ENCODE measurements at places on chromosomes 5 and 9.
A peak's percentile ranks its signal among the peaks of the same experiment; 100 is the strongest.

- DNase-seq = no peak
Observed at GRCh38 chr9:78900500-78900899, 603.6 kb downstream of the PSAT1 start.

GRCh38 chr9:26324786-26325443, 567.7 kb downstream of the CAAP1 start:
- no peak for DNase-seq

DNA sequence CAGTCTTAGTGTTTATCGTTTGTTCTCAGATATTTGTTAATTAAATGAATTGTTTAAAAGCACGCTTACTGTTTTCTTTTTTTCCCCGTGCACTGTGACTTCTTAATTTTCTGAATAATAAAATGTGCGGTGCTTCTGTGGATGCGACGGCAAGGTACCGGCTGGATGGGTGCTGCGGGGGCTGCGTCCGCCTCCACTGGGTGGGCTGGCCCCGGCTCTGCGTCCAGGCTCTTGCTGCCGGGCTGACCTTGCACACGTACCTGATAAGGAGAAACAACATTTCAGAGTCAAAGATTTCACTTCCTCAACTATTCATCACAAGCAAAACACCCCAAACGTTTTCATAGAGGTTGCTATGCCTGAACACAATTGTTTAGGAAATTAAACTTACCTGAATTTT, 404.0 kb upstream of the IRX1 start:
- DNase-seq = no peak

- DNase-seq = no peak
Observed at GRCh38 chr9:70935856-70936255, 185.6 kb downstream of the TRPM3 start.

DNA sequence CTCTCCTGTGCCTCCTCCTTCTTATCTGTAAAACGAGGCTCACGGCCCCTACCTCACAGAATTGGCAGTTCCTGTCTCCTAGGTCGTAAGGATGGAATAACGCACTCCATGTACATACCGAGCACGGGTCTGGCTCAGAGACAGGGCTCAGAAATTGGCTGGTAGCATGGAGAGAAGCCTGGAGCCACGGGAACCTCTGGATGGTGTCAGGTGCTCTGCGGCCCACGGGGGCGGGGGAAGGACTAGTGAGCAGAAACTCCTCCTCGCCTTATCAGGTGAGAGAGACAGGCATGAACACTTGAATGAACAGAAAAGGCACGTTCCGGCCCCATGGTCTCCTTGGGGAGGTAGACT, 15.4 kb upstream of the C5orf47 start:
- no peak for DNase-seq

DNA sequence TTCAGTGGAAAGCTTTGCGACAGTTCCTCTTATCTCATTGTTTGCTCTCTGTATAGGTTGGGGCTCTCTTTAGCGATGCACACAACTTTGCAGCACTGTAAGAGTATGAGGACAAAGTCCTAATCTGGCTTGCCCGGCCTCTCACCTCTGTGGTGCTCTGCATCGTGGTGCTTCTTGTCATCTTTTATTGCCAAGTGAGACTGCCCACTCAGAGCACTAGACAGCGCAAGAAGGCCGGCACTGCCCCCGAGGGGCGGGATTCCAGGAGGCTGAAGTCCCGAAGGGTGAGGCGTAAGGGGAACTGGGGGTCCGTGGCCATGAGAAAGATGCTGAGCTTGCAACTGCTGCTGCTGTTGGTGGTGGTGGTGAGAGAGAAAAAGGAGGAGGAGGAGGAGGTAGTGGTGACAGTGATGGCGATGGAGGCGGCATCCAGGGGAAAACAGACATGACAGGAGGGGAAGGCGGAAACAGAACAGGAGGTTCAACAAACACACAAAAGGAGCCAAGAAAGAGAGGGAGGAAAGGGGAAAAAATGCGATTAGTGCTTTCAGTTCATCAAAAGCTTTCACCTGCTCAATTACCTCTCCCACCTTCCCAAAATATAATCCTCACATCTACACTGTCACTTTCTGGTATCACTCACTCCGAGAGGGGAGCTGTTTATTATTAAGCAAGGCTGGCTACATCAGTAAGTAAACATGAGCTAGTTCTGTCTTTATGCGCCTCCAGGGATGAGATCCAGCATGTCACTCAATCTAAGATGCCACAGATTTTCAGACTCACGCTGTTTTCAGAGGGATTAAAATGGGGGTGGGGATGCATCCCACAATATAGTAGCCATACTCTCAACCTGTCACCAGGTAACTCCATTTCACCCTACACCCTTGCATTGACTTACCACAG, 55.1 kb downstream of the TLE1 start:
- DNase-seq = no peak

- DNase-seq = no peak
Observed at GRCh38 chr5:112228667-112229066, 190.4 kb downstream of the EPB41L4A start.

DNA sequence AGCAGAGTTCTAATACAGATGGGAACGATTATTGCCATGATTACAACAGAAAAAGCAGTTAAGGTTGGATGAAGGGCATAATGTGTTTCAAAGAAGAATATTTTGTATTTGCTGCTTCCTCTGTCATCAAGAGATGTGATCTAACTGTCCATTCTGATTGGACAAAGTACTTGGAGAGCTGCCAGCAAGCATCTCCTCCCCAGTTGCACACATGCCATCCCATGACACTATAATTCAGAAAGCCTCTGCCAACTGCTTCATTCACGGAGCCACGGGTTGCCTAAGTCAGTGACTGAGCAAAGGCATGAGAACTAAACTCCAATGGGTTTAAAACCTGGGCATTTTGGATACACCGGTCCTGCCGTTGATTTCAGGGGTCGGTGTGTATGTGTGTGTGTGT, 253.8 kb downstream of the CRB2 start:
- DNase-seq = no peak

GRCh38 chr5:1648806-1649205, 125.0 kb upstream of the LPCAT1 start:
- no peak for DNase-seq

- no peak for DNase-seq
Observed at GRCh38 chr5:179120421-179120861, 60.3 kb downstream of the ZNF354C start.

DNA sequence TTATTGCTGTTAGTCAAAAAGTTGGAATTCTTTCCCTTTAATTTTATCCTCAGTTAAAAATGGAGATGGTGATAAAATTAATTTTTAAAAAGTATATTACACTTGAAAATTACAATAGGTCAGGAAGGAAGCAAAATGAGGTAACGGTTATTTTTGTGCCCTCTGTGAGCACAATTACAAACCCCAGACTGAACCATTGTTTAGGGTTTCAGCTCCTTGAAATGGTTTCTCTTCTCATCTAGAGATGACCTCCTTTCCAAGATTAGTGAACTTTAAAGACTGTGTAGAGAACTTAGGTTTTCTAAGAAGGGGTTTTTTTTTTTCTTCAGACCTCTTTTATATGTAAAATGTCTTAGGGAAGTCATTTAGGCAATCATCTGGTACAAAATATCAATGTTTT, 126.2 kb upstream of the CHD1 start:
- DNase-seq = no peak

- no peak for DNase-seq
Observed at GRCh38 chr5:74673011-74673790, 11.8 kb upstream of the HEXB start.

- DNase-seq = no peak
Observed at GRCh38 chr5:13217636-13218035, 726.9 kb downstream of the DNAH5 start.

DNA sequence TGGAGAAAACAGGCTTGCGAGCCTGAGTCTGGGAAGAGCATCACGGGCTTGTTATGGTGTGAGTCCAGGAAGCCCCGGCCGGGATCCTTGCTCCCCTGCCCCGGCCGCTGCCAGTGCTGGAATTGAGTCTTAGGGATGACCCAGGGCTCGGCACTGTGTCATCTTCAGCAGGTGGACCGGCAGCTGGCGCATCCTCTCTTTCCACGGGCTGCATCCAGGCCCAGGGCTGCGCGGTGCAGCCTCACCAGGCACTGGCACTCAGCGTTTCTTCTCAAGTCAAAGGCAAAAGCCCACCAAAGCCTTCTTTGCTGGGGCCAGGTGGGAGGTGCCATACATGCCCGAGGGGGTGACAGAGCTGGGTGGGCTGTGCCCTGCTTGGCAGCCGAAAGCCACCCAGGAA, 46.6 kb downstream of the COL5A1 start:
- no peak for DNase-seq

DNA sequence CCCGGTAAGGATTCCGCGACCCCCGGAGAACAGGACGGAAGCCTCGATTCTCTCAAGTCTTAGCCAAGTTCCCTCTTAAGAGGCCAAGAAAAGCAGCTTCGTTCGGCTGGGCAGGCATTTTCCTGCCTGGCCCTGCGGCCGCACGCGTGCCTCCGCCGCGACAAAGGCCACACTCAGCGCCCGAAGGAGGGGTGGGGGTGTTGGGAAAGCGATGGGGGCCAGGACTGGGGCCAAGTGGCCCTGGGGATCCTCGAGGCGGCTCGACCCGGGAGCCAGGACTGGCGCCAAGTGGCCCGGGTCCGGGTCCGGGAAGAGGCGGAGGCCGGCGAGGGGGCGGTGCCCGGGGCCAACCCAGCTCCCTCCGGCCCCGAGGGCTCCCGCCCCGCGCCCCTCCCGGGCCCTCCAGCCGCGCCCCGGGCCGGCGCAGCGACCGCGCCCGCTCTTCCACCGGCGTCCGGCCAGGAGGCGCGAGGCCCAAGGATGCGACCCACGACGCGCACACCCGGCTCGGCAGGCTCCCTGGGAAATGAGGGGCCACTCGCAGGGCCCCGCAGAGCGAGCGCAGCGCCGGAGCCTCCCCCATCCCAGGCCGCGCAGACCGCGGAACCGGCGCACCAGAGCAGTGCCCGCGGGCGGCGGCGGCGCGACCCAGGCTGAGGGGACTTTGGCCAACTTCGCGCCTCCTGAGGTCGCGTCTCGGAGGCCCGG, 756 bp downstream of the VAV2 start:
- no peak for DNase-seq

- DNase-seq = no peak
Observed at GRCh38 chr5:150058480-150059126, 27.8 kb downstream of the CSF1R start.

DNA sequence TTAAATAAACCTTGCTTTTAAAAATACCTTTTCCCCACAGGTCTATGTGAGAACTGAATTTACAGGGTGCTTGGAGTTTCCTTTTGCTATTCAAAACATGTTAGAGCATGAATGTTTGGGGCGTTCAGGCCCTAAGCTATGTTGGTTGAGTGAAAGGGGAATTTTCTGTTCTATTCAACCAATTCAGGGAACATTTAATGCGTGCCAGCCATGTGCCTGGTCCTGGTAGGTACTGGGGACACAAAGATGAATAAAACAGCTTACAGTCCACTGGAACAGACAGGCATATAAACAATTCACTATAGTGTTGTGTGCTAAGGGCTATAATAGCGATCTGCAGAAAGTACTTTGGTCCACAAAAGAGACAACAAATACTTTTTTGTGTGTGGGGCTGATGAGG, 108.5 kb downstream of the ZSWIM6 start:
- no peak for DNase-seq

DNA sequence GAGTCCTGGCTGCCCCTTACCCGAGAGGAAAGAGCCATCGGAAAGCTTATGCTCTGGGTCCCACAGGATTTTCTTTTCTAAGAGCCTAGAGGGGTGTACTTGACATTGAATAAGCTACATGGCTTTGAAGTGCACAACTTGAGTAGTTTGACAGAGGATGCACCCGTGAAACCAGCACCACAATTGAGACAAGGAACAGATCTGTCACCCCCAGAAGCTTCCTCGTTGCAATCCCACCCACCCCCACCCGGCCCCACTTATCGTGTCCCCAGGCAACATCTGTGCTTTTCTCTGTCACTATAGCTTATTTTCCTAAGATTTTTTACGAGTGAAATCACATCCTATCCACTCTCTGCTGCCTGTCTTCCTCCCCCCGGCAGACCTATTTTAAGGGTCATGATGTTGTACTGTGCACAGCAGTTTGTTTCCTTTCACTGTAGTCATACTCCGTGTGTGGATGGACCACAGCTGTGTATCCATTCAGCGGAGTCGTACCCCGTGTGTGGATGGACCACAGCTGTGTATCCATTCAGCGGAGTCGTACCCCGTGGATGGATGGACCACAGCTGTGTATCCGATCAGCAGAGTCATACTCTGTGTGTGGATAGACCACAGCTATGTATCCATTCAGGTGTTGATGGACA, 8.8 kb upstream of the FCN2 start:
- DNase-seq = no peak

GRCh38 chr5:166346726-166347374, 1944.6 kb upstream of the WWC1 start:
- no peak for DNase-seq

DNA sequence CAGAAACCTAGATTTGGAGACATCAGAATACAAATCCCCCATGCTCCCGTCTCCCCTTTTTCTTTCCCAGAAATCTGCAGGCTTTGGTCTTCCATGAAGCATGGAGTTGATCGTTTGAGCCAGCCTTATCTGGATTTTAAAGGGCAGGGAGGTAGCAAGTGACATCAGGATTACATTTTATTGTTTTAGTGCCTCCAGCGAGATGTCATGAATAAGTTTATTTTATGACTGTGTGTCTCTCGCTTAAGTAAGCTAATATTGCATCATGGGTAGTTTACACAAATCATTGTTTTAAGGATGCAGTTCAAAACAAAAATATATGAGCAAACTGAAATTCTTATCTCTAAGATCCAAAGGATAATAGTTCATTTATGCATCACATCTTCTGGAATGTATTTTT, 50.7 kb upstream of the TNFSF8 start:
- no peak for DNase-seq

GRCh38 chr5:10593531-10594181, 29.8 kb downstream of the ANKRD33B start:
- no peak for DNase-seq

DNA sequence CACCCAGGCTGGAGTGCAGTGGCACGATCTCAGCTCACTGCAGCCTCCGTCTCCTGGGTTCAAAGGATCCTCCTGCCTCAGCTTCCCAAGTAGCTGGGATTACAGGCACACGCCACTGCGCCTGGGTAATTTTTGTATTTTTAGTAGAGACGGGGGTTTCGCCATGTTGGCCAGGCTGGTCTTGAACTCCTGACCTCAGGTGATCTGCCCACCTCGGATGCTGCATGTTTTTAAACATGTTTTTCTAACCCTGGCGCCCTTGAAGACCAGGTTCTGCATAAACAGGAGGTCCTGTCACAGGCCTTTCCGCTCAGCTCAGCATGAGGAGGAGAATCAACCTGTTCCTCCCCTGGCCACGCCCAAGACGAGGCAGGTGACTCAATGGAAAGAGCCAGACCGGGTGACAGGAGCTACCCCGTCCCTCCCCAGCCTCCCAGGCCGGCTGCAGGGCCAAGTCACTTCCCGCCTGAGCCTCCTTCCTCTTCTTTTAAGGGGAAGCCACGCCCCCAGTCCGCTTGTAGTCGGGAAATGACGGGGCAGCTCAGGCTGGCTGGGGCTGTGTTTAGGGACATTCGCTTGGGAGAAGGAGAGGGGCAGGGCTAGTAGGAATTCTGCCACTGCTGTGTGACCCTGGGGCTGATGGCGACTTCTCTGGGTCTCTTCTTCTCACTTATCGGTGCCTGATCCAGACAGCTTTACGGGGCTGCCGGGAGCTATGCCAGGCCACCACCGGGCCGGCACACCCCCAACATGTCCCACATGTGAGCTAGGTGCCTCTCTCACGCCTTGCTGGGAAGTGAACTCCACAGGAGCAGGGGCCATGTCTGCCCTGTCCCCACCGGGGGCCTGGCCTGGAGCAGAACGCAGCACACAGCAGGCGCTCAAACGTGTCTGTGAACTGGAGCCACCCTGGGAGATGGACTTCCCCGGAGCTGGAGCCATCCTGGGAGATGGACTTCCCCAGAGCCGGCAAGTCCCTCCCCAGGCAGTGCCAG, 6.1 kb downstream of the NOTCH1 start:
- DNase-seq = peak; percentile 65

- DNase-seq = no peak
Observed at GRCh38 chr5:26121338-26121737, 917.0 kb downstream of the CDH9 start.
